Renal pelvis (tissue), 12 donors: ENCODE measurements at places on chromosomes 1 and 21. TPM values are rescaled to one million over a fixed set of nuclear protein-coding genes. Genes with fewer than 3 reads are reported as not detected.

Gene CLCA4
- polyA plus RNA-seq: not detected

Gene PTPRC
- polyA plus RNA-seq: 4.8 TPM

Gene HPCA
- polyA plus RNA-seq: 1.4 TPM

Gene CRNN
- polyA plus RNA-seq: not detected

Gene LGALS8
- polyA plus RNA-seq: 60.5 TPM

Gene KLHDC8A
- polyA plus RNA-seq: 2.1 TPM

Gene SMCP
- polyA plus RNA-seq: not detected

Gene DLGAP3
- 3.3 TPM for polyA plus RNA-seq

- DNase-seq: no peak
These were observed 47.9 kb downstream of the ASH1L start for GRCh38 chr1:155514582-155515187.

- no peak for DNase-seq
These were observed 6.6 kb downstream of the OSBPL9 start for GRCh38 chr1:51623450-51623849.

DNA sequence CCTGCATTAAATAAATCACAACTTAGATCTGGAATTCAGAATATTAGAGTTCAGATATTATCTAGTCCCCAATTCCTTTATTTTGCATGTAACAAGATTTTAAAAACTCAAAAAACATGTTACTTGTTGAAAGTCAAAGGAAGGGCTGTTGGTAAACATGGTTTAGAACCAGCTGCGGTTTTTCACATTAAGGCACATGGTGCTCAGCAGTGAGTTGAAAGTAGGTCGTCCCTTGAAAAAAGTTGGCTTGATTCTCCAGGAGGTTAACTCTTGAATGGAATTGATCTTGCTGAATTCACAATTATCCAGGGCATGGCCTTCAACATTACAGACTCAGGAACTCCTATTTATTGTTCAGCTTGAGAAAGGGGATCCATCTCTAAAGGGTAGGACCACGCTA lies 277.1 kb upstream of the DUSP10 start:
- no peak for DNase-seq

GRCh38 chr1:90725657-90726424 lies 8.7 kb upstream of the BARHL2 start:
- no peak for DNase-seq

DNA sequence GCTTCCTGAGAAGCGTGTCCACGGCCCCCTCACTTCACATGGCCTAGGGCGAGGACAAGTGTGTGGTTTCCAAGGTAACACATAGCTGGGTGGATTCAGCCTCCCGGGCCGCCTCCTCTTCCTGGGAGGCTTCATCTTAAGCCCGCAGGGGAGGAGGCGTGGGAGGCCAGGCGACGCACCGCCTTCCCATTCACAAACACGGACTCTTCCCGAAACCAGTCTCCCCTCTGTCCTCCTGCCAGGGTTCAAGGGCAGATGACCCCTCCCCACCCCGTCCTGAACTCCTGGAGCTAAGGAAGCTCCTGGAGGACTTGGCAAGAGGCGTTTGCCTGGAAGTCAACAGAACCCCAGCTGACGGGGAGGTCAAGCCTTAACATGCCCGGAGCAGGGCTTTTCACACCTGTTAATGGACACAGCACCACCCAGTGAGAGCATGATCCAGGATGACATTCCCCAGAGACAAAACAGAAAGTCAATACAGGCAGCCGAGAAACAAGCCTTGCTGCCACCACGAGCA lies 56.7 kb downstream of the KCNN3 start:
- no peak for DNase-seq

DNA sequence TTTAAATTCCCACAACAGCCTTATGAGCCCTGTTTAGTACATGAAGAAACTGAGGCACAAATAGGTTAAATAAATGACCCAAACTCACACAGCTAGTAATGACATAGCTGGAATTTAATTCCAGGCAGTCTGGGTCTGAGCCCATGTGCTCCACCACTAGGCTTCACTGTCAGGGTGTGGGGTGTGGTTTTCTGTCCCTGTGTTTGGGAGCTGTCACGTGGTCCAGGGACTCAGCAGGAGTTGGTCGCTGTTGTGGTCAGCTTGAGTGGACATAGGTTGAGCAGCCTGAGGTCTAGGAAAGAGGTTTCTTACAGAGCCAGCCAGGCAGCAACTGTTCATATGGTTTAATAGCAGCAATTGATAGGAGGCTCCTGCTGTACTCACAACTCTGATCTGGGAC lies 28.0 kb upstream of the KCNA10 start:
- DNase-seq: no peak

- no peak for DNase-seq
These were observed 3.0 kb upstream of the SMPDL3B start for GRCh38 chr1:27931759-27932158.

- DNase-seq: no peak
These were observed 24.6 kb downstream of the RUNX3 start for GRCh38 chr1:24905355-24905978.

DNA sequence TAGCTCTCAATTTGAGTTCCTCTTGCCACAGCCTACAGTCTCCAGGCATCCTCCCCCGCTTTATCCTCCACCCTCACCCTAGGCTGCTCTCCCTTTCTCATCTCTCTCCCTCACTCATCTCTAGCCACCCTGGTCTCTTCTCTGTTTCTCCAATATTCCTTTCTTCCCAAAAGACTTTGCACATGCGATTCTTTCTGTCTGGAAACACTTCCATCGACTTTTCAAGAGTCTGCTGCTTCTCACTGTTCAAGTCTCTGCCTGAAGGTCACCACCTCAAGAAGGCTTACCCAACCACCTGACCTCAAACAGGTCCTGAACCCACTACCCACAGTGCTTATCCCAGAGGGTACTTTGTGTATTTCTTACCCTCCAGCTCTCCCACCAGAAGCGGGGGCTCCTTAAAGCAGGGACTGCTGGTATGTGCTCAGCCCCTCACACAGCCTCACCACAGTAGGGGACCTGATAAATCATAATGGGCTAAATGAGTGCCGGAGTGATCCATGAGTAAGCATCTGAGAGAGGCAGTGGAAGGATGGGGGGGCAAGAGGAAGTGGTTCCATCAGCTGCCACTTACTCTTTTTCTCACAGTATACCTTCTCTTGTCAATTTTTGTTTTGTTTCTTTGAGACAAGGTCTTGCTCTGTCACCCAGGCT lies 14.3 kb upstream of the KRTAP19-8 start:
- DNase-seq: no peak

DNA sequence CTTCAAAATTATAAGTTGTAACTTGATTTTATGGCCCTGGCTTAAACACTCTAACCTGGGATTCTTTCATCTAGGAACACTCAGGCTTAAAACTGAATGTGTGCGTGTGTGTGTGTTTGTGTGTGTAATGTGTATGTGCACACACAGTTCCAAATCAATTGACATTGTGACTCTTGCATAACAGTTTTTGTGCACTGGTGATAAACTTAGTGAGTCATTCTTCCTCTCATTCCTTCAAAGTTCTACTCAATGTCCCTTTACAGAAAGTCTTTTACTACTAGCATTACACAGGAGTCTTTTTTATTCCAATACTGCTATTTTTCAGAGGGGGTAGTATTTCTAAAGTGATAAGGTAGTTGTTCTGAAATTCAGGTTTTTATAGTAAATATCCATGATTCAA lies 943.6 kb downstream of the KCNT2 start:
- DNase-seq: no peak

GRCh38 chr1:8448911-8449661 lies 131.2 kb downstream of the SLC45A1 start:
- DNase-seq: no peak
